Lung microvascular endothelial cell (primary cell): ENCODE measurements at places on chromosomes 5 and 9. TPM values are rescaled to one million over a fixed set of nuclear protein-coding genes. Genes with fewer than 3 reads are reported as not detected.

Gene CLIC3
- total RNA-seq, result 0.22 TPM in 1 of 2 replicates, not detected in the other

Gene LIFR
- 26.4 and 29.2 TPM in 2 replicates for total RNA-seq

Gene HTR1A
- total RNA-seq, result not detected in 2 replicates

Gene IL5
- total RNA-seq, result not detected in 2 replicates

Gene PCDHB13
- 0.87 and 2.6 TPM in 2 replicates for total RNA-seq

DNA sequence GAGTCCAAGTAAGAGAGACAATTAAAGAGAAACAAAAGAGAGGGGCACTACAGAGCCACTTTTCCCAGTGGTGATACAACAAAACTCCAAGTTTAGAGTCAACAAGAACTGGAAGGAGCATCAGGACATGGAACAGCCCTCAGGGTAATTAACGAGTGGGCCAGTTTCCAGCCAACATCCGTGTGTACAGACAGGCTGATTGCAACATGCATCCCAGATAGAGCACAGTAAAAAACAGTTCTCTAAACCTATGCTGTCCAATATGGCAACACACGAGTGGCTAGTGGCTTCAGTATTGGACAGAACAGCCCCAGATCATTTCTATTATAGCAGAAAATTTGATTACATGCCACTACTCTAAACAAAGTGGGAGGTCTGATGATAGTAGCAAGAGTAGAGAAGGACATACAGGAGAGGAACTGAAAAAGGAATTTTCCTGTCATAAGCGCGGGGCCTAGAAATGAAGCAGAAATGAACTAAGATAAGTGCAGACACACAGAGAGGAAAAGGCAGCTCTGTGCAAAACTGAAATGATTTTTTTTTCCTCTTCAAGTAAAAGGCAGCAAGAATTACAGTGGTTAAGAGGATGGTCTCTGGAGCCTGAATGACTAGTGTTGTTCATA lies 175.6 kb upstream of the CCNG1 start:
- DNase-seq, result no peak

DNA sequence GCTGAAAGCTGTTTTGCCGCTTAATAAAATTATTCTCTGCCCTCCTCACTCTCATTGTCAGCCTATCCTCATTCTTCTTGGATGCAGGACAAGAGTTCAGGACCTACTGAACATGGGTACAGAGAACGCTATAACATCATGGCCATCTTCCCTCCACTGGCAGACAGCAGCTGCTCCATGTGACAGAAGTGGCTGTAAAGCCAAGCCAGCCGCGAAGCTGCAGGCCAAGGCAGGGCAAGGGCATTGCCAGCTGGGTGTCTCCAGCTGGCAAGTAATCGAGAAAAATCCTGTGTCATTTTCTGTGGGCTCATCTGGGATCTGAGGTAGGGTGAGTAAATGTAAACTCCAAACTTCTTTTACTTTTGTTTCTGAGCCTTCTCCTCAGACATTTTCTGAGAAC lies 84.8 kb downstream of the SLC25A46 start:
- DNase-seq, result no peak

DNA sequence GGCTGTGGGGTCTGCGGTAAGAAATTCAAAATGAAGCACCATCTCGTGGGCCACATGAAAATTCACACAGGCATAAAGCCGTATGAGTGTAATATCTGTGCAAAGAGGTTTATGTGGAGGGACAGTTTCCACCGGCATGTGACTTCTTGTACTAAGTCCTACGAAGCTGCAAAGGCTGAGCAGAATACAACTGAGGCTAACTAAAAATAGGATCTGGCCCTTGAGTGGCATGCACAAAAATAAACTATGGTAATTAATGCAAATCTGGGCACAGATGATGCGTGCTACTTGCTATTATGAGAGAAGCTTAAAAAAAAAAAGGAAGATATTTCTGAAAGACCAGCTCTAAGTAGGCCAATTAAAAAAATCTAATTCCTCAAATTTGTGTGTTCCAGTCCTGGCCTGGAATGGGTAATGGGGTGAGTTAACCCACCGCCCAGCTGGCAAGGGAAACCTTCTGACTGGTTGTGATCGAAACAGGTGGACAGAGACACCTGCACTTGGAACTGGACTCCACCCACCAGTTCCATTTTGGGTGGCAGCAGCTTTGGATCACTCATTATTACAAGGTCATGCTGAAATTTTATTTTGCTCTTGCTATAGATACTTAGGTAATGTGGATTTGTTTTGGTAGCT lies 26.6 kb upstream of the ZBTB34 start:
- no peak for DNase-seq

DNA sequence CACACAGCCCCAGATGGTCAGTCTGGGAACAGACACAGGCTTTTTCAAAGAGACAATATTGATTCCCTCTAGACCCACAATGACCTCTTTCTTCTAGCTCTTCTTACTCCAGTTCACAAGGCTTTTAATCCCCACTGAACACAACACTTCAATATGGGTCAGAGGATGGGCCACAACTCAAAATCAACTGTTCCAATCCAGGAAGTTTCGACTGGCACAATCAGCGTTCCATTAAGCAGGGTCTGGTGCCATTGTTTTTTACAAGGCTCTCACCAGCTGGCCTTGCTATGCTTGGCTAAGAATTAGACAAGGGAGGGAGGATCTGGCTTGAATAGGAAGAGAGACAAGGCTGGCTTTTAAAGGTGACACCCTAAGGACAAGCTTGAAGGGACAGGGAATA lies 199.4 kb upstream of the SLC24A2 start:
- no peak for DNase-seq

- DNase-seq, result no peak
Observed at GRCh38 chr5:65072850-65073249, 304.1 kb downstream of the CWC27 start.

DNA sequence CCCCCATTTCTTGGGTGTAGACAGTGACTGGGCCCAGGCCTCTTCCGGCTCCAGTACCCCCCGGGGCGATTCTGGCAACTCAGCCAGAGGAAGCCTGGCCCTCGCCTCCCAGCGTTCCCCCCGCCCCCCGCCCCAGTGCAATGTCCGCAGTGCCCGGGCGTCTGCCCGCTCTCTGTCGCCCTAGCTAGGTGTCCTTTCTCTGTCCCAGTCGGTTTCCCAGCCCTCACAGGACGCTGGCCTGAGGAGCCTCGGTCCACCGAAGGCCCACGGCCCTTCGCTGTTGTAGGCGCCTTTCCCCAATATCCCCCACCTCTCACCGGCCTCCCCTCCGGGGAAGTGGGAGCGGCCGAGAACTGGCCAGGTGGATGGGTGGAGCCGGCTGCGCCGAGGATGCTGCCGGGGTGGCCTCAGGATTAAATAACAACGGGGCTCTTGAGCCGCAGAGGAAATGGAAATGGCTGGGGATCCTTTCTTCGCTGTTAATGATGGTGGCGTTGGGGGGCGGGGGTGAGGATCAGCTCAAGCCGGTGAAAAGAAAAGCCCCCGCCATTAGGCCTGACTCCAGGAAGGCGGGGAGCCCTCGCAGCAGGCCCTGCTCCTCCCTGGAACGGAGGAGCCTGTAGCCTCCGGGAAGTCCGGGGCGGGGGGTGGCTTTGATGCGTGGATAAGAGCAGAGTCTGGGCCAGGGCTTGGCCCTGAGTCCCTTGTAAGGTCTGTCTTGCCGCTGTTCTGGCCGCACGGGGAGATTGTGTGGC lies 1.1 kb upstream of the SPRY4 start:
- peak; percentile 44 for DNase-seq

DNA sequence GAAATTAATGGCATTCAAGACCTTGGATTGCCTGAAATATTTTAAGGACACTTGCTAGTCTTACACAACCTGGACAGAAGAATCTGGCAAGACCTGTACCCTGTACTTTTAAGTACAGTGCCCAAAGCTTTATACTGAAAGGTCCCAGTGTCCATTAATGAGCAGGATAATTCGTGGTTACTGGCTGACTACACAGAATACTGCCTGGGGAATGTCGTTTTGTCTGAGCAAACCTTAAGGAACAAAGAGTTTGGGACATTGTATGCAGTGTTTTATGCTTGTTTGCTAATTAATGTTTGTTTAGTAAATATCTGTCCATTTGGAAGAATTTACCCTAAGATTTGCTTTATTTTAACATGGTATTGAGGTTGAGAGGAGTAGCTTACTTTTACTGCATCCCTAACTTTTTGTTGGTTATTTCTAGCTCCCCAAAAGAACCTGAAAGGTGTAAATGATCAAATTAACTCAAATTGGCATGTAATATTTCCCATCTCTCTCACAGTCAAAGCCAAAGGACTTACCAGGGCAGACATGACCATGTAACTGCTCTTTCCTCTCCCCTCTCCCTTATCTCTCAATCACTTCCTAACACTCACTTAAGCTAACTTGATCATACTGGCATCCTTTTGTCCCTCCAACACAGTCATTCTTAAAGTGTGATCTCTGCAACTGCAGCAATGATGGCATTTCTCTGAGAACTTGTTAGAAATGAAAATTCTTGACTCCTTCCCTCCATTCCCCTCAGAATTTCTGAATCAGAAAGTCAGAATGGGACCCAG lies 15.7 kb downstream of the RANBP3L start:
- DNase-seq, result no peak

- no peak for DNase-seq
Observed at GRCh38 chr5:168530621-168531150, 1.6 kb downstream of the FBLL1 start.

GRCh38 chr5:95417971-95418370 lies 26.8 kb downstream of the FAM81B start:
- DNase-seq, result no peak

DNA sequence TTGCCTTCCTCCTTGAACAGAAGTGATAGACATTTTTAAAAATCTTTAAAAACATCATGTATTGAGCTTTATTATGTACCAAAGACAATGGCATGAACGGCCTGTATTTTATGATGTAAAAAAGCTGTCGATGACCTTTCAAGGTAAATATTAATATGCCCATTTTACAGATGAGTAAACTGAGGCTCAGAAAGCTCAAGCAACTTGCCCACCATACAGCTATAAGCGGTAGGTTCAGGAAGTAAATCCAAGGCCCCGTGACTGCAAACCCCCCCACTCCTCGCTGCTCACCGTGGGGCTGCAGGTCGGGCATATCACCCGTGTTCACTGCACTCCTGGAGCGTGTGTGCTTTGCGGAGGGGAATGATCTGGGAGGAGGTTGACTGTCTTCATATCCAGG lies 3.4 kb downstream of the PLPP7 start:
- no peak for DNase-seq
